Naive thymus-derived CD4-positive, alpha-beta T cell (primary cell): ENCODE measurements at places on chromosomes 13 and 19.

GRCh38 chr19:1243768-1244692, 2.5 kb downstream of the ATP5F1D start:
- peak; percentile 75 for DNase-seq

- DNase-seq: no peak
These were observed 175.1 kb upstream of the KL start for GRCh38 chr13:32840989-32841713.

DNA sequence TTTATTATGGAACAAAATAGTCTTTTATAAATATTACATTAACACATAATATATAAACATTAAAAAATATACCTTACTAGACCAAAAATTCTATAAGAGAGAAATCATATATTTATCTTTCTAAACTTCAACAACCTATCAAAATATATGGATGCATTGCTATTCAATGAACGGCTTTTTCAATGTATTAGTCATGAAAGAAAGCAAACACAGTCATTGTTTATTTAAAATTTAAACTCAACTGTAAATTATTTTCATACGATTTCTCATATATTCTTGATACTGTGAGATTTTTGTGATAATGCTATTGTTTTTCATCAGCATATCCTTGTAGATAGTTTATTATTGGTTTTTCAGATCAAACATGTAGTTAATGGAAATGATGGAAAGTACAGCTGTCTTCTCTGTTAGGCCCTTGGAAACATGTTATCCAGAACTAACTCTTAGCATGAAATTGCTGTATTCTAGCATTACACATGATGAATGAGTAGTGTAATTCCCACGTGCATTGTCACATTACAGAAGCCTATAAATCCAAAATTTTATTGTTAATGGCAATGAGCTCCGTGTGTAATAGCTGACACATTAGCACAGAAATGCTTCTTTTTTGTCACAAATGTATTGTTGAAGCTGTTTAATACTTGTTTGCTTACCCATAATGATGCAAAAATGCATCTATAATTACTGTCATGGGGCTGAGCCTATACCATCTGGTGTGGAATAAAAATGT, 1639.9 kb downstream of the SLITRK5 start:
- no peak for DNase-seq

GRCh38 chr19:49502866-49503581, 6.8 kb downstream of the RPS11 start:
- DNase-seq: no peak

DNA sequence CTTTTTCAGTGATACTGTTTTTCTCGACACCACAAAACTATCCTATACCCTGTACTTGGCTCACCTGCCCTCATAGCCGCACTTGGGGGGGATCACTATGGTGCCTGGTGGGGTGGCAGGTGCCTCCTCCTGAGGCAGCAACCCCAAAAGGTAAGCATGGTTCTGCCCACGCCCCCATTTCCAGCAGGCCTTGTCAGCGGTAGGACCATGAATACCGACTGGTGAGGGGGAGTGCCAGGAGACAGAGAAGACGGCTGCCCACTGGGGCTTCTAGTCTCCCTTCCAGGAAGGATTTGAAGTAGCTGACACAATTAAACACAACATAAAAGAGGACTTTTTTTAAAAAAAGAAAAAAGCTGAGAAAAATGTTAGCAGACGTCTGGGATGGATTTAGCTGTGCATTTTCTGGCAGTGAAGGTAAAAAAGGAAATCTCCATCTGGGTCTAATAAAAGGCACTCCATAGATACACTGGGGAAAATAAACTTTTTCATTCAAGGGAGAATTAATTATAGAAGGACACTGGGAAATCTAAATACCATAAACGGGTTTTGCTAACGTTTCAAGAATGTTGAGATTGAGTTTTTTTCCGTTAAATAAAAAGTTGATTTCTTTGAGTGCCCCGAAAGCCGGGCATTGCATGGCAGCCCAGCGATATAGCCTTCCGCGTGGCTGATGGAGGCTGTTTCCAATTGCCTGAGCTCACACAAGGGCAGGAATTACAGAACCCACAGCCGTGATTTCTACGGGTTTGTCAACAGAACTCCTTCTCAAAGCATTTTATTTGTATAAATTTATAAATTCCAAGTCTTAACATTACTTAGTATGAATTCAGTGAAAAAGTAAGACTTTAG, 45.1 kb downstream of the ATP11A start:
- no peak for DNase-seq

DNA sequence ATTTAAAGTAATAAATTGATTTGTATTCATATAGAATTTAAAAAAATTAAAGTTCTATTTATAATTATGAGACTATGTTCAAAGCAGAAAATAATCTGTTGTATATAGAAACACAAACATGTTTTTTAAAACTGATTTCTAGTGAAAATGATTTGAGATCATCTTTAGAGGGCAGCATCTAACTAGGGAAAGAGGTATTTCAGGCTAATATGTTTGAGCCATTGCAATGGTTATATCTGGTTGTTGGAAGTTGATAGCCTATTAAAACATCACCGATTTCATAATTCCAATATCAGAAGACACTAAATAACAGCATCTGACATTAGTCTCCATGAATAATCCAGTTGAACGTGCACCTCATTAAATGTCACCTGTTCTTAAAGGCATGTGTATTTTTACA, 79.8 kb upstream of the SLITRK6 start:
- DNase-seq: no peak

GRCh38 chr13:76663592-76664335, 222.4 kb downstream of the KCTD12 start:
- no peak for DNase-seq

DNA sequence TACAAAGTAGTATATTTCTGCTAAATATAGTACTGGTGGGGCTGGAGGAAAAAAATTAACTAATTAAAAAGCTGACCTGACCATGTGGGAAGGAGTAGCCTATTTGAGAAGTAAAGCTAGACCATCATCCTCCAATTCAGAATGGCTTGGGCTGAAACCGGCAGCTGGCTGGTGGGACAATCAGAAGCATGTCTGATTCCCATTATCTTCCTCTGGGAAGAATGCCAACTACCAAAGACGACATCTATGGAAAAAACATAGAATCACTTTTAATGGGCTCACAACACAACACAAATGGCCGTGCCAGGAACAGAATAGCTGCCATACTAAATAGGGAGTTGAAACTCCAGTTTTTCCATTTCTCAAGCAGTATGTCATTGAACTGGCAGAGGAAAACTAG, 120.4 kb upstream of the FREM2 start:
- DNase-seq: no peak

DNA sequence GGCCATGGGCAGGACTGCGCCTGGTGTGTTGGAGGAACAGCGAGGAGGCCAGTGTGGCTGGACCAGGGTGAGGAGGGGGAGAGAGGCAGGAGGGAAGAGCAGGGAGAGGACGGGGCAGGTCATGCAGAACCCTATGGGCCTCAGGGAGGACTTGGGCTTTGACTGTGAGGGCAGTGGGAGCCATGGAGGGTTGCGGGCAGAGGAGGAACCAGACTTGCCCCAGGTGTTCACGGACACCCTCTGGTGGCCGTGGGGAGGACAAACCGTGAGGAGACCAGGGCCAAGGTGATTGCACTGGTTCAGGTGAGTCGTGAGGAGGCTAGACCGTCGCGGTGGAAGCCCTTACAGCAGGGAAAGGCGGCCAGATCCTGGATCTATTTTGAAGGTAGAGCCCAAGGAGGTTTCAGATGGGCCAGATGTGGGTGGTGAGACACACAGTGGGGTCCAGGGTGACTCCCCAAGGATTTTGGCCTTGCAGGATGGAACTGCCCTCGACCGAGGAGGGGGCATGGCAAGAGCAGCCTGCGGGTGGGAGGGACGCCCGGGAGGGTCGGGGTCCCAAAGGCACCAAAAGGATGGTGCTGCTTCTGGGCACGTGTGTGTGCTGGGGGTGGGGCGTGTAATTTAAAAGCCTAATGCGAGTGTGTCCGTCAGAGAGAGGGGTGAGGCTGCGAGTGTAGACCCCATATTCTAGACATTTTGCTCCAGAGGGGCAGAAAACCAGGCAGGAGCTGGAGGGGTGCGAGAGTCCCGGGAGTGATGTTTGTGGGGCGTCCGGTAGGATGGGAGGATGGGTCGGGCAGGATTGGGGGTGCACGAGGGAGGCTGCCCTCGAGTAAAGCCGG, 2.7 kb upstream of the REXO1 start:
- DNase-seq: no peak
